ENCODE measurements at places on chromosomes 4 and X.

DNA sequence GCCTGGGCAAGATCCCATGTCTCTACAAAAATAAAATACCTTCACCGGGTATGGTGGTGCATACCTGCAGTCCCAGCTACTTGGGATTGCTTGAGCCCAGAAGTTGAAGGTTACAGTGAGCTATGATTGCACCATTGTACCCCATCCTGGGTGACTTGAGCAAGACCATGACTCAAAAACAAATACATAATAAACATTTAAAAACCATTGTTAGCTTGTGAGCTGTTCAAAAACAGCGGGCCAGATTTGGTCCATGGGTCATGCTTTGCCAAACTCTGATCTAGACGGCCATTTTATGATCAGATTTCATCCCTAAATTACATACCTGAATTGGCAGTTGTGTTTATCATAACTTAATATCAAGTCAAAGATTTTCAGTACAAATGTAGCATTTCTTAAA, 76.0 kb upstream of the GPM6B start:
- no peak for DNase-seq

GRCh38 chr4:23374259-23374658, 515.6 kb downstream of the PPARGC1A start:
- DNase-seq: no peak

GRCh38 chr4:56828784-56829535, 7.5 kb upstream of the SPINK2 start:
- DNase-seq: no peak

GRCh38 chr4:176619430-176619829, 173.3 kb downstream of the VEGFC start:
- no peak for DNase-seq

DNA sequence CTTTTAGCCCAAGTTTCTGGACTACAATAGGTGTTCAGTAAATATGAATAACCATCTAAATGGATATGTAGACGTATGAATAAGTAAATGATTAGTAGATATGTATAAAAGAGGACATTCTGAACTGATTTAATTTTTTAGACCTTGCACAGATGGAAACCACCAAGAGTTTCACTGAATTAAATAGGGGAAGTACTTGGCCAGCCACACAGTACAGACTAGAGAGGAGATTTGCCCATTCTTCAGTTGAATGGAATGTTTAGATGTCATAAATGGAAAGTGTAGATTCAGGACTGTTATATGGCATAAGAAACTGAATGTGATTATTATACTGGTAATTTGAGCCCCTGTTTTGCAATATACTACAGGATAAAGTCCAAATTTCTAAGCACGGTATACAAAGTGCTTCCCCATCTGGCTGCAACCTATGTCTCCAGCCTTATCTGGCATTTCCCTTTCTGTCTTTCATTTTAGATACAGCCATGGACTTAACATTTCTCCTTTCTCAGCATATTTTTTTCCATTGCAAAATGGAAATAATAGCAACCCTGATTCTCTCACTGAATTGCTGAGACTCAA, 137.8 kb upstream of the HS3ST1 start:
- no peak for DNase-seq

GRCh38 chr4:158667651-158668198, 4.0 kb downstream of the C4orf46 start:
- DNase-seq: no peak

Data from esophagus squamous epithelium (tissue), 5 donors.